ENCODE measurements at places on chromosomes 3 and 15.

DNA sequence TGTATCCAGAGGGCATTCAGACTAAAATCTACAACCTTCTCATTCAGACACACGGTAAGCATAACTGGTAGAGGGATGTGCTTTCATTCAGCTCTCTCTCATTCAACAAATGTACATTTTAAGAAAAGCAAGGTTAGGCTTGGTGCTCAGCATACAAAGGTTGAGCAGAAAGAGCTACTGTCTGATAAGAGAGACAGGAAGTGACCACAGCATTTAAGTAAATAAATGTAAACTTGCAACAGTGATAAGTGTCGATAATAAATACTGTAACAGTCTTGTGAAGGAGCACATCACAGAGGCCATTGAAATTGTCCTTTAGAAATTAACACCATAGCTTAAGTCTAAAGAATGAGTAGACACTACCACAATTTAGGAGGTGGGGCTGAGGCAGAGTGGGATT lies 3.4 kb downstream of the CD96 start:
- no peak for DNase-seq

- no peak for DNase-seq
Measured at GRCh38 chr3:119880966-119881365, 99.1 kb downstream of the NR1I2 start.

GRCh38 chr3:144200004-144200403 lies 228.4 kb downstream of the DIPK2A start:
- no peak for DNase-seq

DNA sequence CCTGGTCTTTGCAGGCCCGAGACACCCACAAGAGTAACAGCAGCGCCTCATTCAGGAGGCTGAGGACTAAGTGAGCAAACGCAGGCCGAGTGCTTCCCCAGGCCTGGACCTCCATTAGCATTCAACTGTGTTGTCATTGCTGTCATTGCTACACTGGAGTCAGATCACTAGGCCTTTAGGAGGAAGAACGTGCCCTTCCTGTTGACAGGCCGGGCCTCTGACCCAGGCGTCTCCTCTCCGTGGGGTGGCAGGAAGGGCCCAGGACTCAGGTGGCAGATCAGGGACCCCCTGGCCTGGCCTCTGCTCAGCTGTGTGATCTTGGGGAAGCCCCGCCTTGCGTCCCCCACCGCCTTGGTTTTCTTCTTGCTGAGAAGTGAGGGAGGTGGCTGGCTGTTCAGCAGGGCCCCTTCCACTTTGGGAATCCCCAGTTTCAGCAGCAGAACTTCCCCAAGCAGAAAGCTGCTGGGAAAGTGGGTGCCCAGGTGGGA lies 19.1 kb downstream of the ZDHHC19 start:
- no peak for DNase-seq

DNA sequence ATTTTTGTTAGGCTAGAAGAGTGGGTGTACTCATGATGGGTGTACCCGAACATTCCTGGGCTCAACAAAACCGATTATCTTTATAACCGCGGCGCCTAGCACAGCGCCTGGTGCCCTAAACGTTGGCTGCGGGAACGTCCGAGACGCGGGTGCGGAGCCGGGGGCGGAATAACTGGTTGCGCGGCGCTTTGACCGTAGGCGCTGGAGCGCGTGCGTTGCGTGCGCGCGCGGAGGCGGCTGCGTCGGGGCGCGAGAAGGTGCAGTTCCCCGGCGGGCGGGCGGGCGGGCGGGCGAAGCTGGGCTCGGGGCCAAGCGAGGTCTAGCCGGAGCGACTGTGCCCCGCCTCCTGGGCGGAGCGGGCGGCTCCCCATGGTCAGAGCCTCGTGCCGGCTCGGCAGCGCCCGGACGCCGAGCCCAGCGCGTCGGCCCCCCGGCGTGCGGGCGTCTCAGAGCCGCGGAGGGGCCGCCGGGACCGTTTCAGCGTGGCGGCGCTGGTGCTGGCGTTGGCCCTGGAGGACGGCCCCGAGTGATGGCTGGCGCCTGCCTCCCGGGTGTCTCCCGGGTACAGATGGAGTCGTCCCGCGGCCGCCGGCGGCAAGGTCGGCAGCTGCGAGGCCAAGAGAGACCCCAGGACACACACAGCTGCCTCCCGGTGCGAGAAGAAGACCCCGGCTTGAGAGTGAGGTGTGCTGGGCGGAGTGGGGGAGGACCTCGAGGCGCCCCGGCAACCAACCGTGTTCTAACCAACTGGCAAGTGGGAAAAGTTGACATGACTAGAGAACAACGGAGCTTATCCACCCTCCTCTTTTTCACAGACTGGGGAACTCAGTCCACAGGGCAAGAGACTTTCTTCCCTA lies at the start of gene PLAAT1:
PLAAT1 (plus strand) TSS at position 373 of the 857 bp plus-strand sequence. CDS start 14,429 bp downstream, outside the sequence.
- DNase-seq, result no peak

- no peak for DNase-seq
Measured at GRCh38 chr15:43776101-43776717, 557 bp downstream of the ELL3 start.

DNA sequence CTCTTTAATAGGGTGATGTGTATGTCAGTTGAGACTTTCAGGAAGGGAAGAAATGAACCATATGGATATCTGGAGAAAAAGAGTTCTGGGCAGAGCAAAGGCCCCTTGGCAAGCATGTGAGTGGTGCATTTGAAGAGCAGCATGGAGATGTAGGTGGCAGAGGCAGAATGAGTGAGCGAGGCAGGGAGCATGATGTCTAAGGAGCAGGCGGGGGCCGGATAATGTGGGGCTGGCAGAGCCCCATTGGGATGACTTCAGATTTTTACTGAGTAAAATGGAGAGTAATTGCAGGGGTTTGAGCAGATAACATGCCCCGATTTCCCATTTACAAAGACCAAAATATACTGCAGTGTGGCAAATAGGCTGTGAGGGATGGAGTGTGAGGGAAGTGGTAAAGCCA lies 52.9 kb upstream of the PLCL2 start:
- DNase-seq, result no peak

DNA sequence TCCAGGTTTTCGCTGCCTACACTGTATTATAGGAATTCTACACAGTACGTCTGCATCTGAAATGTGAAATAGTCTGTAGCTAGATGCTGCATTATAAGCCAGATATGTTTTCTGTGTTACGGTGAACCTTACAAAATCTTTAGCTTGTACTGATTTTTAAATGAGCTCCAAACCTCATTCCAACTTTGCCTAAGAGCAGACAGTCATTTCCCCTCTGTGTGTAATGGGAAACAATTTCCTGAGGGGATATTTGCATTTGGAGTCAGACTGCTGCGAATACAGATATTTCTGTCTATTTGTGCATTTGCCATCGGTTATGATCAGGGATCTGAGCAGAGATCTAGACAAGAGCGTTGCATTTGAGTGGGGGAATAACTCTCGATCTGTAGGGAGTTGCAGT lies 37.5 kb downstream of the ARNT2 start:
- DNase-seq, result no peak

DNA sequence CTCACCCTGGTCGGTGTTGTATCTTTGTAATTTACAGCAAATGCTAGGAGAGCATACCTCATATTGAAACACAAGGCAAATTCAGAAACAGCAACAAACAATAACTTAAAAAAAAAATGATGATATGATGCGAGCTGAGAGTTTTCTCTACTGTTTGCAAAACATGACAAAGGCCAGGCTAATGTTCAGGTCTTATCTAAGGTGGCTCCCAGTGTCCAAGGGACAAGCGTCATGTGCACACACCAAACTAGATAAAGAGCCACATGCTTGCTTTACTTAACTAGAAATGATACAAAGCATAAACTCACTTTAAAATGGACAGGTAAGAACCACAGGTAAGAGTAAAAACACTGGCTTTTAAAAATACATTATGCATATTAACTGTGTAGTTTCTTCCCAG lies 375.9 kb downstream of the FOXP1 start:
- DNase-seq, result no peak

- no peak for DNase-seq
Measured at GRCh38 chr3:170707899-170708298, 122.0 kb upstream of the SLC7A14 start.

DNA sequence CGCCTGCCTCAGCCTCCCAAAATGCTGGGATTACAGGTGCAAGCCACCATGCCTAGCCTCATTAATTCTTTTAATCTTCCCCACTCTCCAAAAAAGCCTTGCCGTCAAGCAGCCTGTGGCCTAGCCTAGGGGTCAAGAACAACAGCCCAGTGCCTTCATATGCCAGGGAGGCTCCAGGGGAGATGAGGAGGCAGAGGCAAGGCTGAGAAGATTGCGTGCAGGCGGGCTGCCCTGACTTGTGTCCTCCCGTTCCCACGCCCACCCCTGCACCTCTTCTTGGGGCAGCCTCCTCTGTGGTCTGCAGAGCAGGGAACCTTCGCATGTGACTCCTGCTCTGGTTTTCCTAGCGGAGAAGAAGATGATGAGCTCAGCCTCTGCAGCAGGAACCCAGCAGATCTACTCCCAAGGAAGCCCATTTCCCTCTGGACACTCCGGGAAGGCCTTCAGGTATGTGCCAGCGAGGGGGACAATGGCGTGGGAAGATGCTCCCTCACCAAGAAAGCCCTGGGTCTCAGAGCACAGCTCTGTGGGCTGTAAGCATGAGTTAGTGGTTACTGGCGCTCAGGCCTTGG lies 118.5 kb upstream of the ABHD17C start:
- DNase-seq, result no peak

DNA sequence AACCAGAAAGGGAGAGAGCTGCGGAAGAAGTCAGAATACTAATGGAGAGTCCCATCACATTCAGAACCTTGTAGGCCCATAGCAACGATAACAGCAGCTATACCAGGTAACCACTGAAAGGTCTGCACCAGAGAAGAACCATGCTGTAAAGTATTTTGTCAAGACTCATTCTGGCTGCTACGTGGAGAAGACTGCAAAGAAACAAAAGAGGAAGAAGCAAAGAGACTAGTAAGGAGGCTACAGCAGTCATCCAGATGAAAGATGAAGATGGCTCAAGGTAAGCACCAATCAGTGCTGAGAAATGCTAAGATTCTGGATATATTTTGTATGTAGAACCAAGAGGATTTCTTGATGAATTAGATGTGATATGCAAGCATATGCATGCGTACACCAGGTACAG lies 39.6 kb downstream of the ACAP2 start:
- no peak for DNase-seq

GRCh38 chr3:131224886-131225550 lies 156.6 kb upstream of the NUDT16 start:
- no peak for DNase-seq

DNA sequence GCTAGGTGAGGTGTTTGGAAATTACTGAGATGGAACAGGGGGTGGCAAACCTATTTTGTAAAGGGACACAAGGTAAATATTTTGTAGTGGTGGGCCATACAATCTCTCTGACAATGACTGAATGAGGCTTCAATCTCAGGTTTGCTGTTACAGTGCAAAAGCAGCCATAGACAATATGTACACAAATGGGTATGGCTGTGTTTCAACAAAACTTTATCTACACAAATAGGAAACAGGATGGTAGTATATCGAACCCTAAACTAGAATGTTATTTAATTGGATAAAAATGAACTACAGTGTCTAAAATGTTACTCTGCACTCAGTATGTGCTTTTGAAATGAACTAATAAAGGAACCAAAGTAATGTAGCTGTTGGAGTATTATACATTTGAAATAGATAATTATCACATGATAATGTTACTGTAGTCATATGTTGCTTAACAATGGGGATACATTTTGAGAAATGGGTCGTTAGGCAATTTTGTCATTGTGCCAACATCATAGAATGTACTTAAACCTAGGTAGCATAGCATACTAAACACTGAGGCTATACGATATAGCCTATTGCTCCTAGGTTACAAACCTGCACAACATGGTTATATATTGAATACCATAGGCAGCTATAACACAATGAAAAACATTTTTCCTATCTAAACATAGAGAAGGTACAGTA lies 495.2 kb upstream of the TBL1XR1 start:
- no peak for DNase-seq

- no peak for DNase-seq
Measured at GRCh38 chr3:67228136-67228535, 230.0 kb downstream of the KBTBD8 start.

- no peak for DNase-seq
Measured at GRCh38 chr3:123331651-123332050, 117.2 kb downstream of the ADCY5 start.

GRCh38 chr3:155229086-155229485 lies 64.4 kb downstream of the STRIT1 start:
- no peak for DNase-seq

GRCh38 chr3:145942052-145942451 lies 218.9 kb downstream of the PLOD2 start:
- DNase-seq, result no peak

GRCh38 chr3:43913036-43913948 lies 222.6 kb downstream of the ABHD5 start:
- no peak for DNase-seq

DNA sequence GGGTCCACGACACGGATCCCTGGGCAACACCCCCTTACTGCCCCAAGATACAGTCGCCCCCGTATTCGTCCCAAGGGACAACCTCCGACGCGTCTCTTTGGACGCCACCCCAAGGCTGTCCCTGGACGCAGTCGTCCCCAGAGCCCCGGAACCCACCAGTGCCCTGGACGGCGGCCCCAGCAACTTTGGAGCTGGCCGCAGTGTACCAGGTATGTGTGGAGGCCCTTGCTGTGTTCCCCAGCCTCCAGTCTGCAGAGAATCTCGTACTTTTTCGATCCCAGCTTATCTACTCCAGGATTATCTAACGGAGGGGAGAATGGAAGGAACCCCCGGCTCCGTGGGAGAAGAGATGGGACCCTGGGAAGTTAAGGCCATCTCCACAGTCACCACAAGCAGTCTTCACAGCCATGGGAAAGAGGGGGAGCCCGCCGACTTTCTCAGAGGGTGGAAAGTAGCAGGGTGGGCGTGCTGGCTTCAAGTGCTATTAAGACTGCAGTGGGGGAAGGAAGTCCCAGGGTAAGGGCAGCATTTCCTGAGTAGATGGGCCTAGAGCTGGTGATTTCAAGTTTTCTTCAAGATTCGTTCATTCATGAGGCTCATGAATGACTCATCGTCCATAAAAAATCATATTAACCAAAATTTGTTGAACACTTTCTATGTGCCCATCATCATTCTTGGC lies 1.1 kb downstream of the MESP2 start:
- no peak for DNase-seq
